ENCODE measurements at places on chromosomes 13 and 19. TPM values are rescaled to one million over a fixed set of nuclear protein-coding genes. Genes with fewer than 3 reads are reported as not detected.

GRCh38 chr13:112837371-112838037, 131.5 kb upstream of the MCF2L start:
- no peak for ATAC-seq

- ATAC-seq: no peak
Measured at GRCh38 chr19:11373166-11373884, 1.1 kb upstream of the SWSAP1 start.

DNA sequence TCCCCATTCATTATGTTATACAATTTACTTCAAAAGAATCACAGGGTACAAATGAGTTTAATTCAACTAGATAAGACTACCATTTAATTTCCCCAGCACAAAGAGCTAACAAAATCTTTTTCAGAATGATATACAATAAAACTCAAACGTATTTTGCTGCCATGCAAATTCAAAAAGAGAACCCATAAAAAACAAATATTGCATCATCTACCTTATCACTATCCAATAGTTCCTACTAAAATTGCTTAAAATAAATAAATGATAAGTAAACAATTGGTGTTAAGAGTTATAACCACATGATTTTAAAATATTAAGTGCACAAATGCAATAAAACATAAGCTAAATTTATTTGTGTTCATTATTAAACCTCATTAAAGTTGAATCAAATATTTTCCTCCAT, 919.4 kb downstream of the SLITRK5 start:
- ATAC-seq: no peak

DNA sequence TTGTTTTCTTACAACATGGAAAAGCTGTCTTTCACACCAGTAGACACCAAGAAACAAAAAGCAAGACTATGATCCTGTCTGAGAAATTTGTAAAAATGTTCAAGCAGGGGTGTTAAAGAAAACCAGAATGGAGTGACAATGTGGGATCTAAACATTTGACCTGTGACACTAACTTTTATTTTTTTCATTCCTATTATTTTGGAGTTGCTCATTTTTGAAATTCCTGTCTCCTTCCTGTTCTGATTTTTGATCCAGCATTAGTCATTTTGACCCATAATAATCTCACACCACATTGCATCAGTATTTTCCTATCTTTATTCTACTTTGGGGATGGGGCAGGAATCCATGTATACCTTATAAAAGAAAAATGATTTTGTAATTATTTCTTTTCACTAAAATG, 164.2 kb downstream of the DLEU7 start:
- ATAC-seq: no peak

- no peak for ATAC-seq
Measured at GRCh38 chr13:38657191-38657590, 29.7 kb upstream of the FREM2 start.

- no peak for ATAC-seq
Measured at GRCh38 chr13:48829536-48829935, 146.2 kb upstream of the FNDC3A start.

- no peak for ATAC-seq
Measured at GRCh38 chr13:23870356-23871140, 18.7 kb downstream of the MIPEP start.

- ATAC-seq: no peak
Measured at GRCh38 chr19:29666578-29667386, 1.5 kb downstream of the PLEKHF1 start.

DNA sequence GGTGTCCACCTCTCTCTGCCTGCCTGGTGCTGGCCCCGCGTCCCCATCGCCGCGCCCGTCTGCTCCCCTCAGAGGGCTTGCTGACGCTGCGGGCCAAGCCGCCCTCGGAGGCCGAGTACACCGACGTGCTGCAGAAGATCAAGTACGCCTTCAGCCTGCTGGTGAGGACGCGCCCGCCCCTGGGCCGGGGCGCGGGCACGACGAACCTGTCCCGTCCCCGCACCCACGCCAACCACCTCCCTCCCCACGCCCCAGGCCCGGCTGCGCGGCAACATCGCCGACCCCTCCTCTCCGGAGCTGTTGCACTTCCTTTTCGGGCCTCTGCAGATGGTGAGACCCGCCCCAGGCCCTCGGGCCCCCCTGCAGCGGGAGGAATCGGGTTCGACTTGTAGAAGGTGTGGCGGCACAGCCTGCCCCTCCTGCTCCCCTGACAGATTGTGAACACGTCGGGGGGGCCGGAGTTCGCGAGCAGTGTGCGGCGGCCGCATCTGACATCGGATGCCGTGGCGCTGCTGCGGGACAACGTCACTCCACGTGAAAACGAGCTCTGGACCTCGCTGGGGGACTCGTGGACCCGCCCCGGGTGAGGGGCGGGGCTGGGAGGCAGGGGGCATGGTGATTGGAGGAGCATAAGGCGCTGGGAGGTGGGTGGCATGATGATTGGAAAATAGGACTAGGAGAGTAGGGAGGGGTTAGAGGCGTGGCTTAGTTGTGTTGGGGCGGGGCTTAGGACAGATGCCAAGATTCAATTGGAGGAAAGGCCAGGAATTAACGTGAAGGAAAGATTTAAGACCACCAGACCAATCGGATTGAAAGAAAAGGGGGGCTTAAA, 6.6 kb downstream of the EPS8L1 start:
- no peak for ATAC-seq

DNA sequence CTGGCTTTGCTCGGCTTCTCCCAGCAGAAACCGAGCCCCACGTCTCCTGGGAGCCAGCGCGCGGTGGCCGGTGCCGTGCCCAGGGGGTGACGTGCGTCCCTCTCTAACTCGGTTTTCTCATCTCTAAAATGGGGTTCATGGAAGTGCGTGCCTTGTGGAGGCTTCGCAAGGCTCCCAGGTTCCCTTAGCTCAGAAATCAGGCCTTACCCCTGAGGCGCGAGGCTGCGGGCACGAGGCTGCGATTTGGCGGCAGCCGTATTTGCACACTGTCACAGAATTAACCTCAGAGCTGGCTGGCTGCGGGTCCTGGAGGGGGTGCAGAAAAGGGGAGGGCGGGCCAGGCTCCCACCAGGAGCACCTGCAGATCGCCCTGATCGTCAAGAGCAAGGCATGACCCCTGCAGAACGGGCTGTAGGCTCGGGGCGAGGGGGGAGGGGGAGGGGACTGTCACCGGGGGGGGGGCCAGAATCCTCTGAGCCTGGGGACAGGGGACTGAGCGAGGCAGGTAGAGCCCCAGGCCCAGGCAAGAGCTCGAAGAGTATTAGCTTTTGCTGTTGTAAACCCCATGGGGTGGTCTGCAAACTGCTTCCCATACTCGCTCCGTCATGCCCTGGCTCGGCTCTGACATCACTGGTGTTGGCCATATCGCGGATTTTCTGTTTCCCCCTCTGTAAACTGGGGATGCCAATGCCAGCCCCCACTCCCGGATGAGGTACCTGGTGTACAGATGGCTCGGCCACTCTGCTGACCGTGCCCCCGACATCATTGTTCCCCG, 62.2 kb downstream of the CCNE1 start:
- no peak for ATAC-seq

DNA sequence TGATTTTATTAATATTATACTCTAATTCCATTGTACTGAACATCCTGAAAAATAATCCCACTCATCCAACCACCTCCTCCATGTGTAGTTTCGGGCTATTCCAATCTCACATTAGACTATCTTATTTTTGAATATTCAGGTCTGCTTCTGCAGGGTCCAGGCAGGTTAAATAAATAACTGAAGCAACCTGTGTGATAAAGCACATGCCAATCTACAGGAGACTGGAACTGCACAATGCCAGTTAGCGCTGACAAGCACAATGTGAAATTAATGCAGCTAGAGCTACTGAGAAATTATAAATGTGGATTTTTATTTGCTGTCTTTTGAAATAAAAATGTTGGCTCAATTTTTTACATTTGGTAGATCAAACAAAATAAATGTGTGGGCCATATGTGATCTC, 540.1 kb upstream of the ATXN8OS start:
- ATAC-seq: no peak

DNA sequence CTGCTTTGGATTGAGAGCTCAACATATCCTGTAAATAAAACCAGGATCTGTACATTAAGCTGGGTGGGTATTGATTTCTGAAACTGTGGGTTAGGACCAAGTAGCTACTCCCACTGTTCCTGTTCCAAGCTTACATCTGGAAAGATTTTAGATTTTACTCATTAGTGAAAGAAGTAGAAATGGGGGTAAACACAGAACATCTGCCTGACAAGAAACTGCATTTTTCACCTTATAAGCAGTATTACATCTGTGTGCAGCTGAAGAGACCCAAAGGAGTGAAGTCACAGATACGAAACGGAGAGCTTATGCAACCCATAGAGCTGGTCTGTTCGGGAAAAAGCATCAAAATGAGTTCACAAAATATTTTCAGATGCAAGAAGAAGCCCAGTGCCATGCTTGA, 235.2 kb downstream of the SLITRK5 start:
- ATAC-seq: no peak

GRCh38 chr19:56066152-56067023, 54.7 kb downstream of the ZNF787 start:
- ATAC-seq: peak; percentile 71

- ATAC-seq: no peak
Measured at GRCh38 chr13:86098511-86098910, 299.3 kb upstream of the SLITRK6 start.

DNA sequence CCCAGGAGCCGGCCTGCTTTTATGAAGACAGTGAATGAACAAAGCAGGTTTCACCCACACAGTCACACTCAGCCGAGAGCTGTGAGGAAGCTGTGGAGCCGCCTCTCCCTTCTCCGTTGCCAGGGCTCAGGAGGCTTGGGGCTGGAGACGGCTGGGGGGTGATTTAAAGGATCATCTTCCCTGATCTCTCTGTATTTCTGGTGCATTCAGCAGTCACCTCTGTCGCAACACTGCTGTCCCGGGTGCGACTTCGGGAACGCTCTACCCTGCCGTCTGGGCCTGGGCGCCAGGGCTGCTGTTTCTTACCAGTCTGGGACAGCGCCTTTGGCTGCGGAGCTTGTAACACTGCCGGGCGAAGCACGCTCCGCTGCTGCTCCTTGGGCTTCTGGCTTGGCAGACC, 18.1 kb downstream of the CAPS start:
- ATAC-seq: no peak

- no peak for ATAC-seq
Measured at GRCh38 chr13:20519875-20520274, 5.8 kb downstream of the CRYL1 start.

- peak; percentile 70 for ATAC-seq
Measured at GRCh38 chr13:32001154-32001768, 30.3 kb upstream of the FRY start.

DNA sequence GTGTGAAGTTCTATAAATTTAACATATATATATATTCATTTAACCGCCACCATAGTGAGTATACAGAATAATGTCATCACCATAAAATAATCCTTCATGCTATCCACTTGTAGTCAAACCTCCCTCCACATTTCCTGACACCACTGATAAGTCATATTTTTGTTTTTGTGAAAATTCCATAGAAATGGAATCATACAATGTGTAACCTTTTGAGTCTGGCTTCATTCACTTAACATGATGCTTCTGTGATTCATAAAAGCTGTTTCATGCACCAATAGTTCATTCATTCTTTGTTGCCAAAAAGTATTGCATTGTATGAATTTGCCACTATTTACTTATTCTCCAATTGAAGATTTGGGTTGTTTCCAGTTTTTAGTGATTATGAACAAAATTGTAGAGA, 497.5 kb upstream of the PCDH20 start:
- ATAC-seq: no peak

DNA sequence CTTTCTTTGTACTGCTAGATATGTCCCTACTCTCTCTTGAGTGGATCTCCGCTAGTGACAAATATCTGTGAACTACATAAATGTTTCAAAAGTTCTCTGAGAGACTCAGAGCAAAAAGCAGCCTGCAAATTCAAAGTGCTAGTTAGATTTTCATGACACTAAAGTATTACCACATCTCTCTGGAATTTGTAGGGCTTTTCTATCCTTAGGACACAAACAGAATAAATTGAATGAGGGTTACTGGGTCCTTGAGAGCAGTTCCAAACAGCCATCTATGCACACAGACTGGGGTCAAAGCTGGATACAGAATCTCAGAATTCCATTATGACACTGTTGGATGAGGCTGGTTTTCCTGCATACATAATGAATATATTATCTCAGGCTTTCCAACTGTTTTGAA, 953.2 kb downstream of the DIAPH3 start:
- ATAC-seq: no peak

- ATAC-seq: no peak
Measured at GRCh38 chr13:111372651-111373425, 52.4 kb downstream of the TEX29 start.

DNA sequence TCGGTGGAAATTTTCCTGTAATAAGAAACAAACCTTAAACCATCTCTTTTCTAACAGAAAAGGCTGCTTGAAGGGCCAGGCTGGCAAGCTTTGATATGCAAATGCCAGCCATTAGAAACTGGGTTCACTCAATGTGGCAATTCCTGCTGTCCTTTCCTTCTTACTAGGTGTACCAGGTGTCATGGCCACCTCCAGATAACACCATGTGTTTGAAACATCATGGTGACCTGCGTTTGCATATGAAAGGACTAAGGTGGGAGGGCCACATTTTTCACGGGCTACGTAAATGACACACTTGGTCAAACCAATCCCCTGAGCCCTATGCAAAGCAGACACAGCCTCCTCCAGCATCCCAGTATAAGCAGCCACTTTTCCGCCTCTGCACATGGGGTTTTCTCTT, 789.1 kb upstream of the SLITRK5 start:
- ATAC-seq: no peak

- ATAC-seq: no peak
Measured at GRCh38 chr13:43422116-43422515, 364.7 kb downstream of the ENOX1 start.

DNA sequence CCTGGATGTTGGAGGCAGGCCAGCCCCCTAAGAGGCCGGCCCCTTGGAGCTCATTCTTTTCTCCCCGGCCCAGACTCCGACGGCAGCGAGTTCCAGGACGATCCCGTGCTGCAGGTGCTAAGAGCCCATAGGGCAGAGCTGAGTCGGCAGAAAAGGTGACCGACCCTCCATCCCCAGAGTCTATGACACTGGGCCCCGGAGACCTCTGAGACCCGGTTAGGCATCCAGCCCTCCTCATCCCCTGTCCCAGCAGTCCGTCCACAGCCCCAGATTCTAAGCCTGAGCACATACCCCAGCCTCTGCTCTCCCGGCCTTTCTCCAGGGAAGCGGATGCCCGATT, 7.3 kb upstream of the ARHGAP33 start:
- peak; percentile 16 for ATAC-seq

The OLFM2 gene
- 5.1 TPM for total RNA-seq

The BRD4 gene
- 55.1 TPM for total RNA-seq

The CHAMP1 gene
- 8.9 TPM for total RNA-seq

The TEX29 gene
- total RNA-seq: not detected

The PTPRH gene
- total RNA-seq: 3.6 TPM

The TINCR gene
- 29.7 TPM for total RNA-seq

The PTGIR gene
- total RNA-seq: 0.12 TPM

The SUPT20H gene
- total RNA-seq: 27.1 TPM

The RPL36 gene
- total RNA-seq: 1,080 TPM

The COX7A1 gene
- 3.5 TPM for total RNA-seq

The CASP14 gene
- 0.16 TPM for total RNA-seq

The SMIM24 gene
- total RNA-seq: not detected

The ARRDC5 gene
- not detected for total RNA-seq
